Ureter (tissue), 1 donor: ENCODE measurements at places on chromosomes 16 and 17.

GRCh38 chr17:338442-339192 is 14.0 kb downstream of the RPH3AL start:
- no peak for DNase-seq

DNA sequence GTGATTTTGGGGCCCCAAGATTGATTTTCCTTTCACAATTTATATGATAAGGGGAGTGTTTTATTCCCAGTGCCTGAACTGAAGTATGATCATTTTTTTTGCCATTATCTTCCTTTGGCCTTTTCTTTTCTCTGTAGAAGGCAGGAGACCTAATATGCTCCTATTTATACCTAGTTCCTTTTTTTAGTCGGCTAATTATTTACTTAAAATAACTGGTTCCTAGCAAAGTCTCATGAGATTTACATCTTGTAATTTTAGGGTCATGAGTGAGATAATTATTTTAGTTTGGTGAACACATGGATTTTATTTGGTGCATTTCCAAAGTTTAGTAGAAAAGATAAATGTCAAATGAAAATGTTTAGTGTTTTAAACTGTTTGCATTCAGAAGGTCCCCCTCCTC is 24.8 kb downstream of the SEC14L1 start:
- no peak for DNase-seq

- DNase-seq, result no peak
These were observed 30.9 kb upstream of the KCNJ12 start for GRCh38 chr17:21345236-21345635.

GRCh38 chr17:31453896-31454295 is 62.4 kb downstream of the RAB11FIP4 start:
- DNase-seq, result no peak
